ENCODE measurements at places on chromosomes 1 and 21. TPM values are rescaled to one million over a fixed set of nuclear protein-coding genes. Genes with fewer than 3 reads are reported as not detected.

The GJB3 gene
- not detected for total RNA-seq

The NLRP3 gene
- total RNA-seq, result 8.2 TPM

The OR2T2 gene
- not detected for total RNA-seq

The DISC1 gene
- total RNA-seq, result 10.1 TPM

DNA sequence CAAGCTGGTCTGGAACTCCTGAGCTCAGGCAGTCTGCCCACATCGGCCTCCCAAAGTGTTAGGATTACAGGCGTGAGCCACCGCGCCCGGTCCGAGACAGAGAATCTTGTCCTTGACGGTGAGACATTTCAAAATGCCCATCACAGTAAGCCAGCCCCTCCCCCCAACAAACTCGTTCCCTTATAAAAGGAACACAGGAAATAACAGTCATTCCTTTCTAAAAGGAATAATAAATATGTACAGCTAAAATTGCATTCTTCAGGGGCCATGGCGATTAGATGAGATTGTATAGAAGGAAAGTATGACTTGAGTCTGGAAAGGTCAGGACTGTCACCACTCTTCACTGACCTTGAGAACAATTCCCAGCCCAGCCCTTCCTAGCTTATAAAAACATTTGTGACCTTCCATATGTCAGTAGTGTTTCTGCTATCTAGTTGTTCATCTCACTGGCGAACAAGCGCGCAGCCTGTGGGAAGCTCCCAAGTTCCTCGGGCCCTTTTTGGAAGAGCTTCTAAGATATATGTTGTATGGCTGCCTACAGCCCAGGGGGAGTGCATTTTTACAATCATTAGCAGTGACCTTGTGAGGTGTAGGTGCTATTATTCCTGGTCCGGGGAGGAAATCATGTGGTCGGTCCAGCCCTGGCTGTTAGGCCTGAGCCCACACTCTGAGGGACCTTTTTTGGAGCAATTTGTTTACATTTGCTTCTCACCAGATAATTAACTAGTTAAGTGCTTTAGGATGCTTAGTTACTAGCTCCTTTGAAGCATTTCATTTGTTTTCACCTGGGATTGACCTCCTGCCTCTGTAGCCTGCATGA lies 8.7 kb downstream of the SZRD1 start:
- no peaks in the 10 kb centered on the region for H3K27me3 ChIP-seq
- H3K27ac ChIP-seq, result peak overlapping the region; percentile 59
- H3K4me1 ChIP-seq, result peaks cover 74% of the 10 kb centered on the region
- H3K4me3 ChIP-seq, result no peak overlapping the region
- H3K36me3 ChIP-seq, result no peaks in the 10 kb centered on the region

All from upper lobe of left lung (tissue), 6 donors.